ENCODE measurements at places on chromosomes 12 and 14. TPM values are rescaled to one million over a fixed set of nuclear protein-coding genes. Genes with fewer than 3 reads are reported as not detected.

The TAS2R8 gene
- total RNA-seq = not detected

The PWP1 gene
- total RNA-seq = 97.7 TPM

The TPH2 gene
- not detected for total RNA-seq

The ADAM21 gene
- total RNA-seq = not detected

The ZDHHC17 gene
- 10.5 TPM for total RNA-seq

The WNT1 gene
- not detected for total RNA-seq

The IQSEC3 gene
- total RNA-seq = 0.21 TPM

The PMCH gene
- not detected for total RNA-seq

The TMEM132C gene
- total RNA-seq = 1.7 TPM

The RNASE3 gene
- total RNA-seq = not detected

The MUCL1 gene
- 1,530 TPM for total RNA-seq

The ZBTB39 gene
- 9.3 TPM for total RNA-seq

The P2RX7 gene
- 14.0 TPM for total RNA-seq

The SDS gene
- not detected for total RNA-seq

The SERPINA10 gene
- total RNA-seq = 0.24 TPM

The ENDOU gene
- total RNA-seq = 18.7 TPM

The PTPRO gene
- total RNA-seq = 0.30 TPM

The TEX52 gene
- total RNA-seq = not detected

The HOXC12 gene
- total RNA-seq = 5.4 TPM

The SUDS3 gene
- total RNA-seq = 54.9 TPM

The NAB2 gene
- total RNA-seq = 52.5 TPM

The KRT71 gene
- total RNA-seq = 85.9 TPM

The NINJ2 gene
- total RNA-seq = 9.5 TPM

The IL22 gene
- total RNA-seq = not detected

The ERP27 gene
- total RNA-seq = 0.21 TPM

The GNB3 gene
- total RNA-seq = 0.72 TPM

The PTCSC3 gene
- not detected for total RNA-seq

The IAPP gene
- total RNA-seq = not detected

The LTA4H gene
- 80.9 TPM for total RNA-seq

The ADAMTS20 gene
- not detected for total RNA-seq

The EXOC3L4 gene
- total RNA-seq = not detected

The RITA1 gene
- 15.2 TPM for total RNA-seq

The KIF5A gene
- not detected for total RNA-seq

The NTF3 gene
- total RNA-seq = 2.9 TPM

The TROAP gene
- total RNA-seq = 14.6 TPM

The OR10G3 gene
- not detected for total RNA-seq

The SMIM41 gene
- 0.57 TPM for total RNA-seq

The PELI2 gene
- 12.9 TPM for total RNA-seq

The SIX6 gene
- not detected for total RNA-seq

The ETFBKMT gene
- total RNA-seq = 4.0 TPM

The KLHDC1 gene
- 3.5 TPM for total RNA-seq

The C12orf50 gene
- total RNA-seq = not detected

The PIANP gene
- not detected for total RNA-seq

The TAS2R20 gene
- total RNA-seq = 1.0 TPM

The PPFIA2 gene
- total RNA-seq = 0.32 TPM
